ENCODE measurements at places on chromosomes 1 and 21.

DNA sequence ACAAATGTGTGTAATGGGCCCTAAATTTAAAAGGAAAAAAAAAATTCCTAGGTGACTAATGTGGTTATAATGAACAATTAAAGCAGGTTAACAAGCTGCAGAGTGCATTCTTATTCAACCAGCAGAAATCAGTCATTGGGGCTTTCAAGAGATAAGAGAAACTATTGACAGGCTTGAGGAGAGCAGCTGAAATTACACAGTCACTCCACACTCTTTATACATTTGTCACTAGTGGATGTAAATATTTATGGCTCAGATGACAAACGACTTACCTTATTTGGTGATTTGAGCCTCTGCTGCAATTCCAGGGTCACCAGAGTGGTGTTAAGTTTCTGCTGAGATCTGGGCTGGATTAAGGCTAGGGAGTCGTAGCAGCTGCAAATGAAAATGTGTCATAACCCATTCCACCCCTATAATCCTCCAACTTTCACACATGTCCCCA, 896.3 kb downstream of the TTLL7 start:
- DNase-seq: peak; percentile 80

DNA sequence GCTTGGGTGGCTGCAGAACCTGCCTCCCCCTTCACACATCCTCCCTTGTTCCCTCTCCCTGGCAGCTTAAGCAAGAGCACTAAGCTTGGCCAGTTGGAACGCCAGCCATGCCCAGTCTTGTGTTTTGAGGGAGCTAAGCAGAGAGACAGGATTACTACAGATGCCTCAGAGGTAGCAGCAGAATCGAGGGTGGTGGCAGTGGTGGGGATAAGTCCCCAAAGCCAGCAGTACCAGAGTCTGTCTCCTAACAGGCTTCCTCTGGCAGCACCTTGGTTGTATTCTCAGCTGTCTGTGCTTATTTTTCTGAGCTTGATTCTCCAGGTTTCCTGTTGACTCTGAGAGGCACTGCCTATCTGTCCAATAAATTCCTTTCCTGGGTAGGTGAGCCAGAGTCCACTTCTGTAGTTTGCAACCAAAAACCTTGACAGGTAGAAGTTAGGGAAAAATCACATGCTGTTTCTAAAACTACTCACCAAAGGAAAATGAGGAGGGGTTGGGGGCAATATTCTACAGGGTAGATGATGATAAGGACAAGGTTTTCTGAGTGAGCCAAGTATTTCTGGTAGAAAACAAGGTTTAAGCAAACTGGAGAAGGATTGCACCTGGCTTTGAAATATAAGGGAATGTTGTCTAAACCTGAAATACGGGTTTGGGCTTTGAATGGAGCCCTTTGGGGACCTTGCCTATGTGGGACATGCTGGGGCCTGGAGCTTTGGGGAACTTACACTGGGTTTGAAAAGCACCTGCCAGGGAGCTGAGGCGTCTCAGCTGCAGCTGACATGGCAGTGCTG, 100.8 kb downstream of the PBX1 start:
- DNase-seq: no peak

DNA sequence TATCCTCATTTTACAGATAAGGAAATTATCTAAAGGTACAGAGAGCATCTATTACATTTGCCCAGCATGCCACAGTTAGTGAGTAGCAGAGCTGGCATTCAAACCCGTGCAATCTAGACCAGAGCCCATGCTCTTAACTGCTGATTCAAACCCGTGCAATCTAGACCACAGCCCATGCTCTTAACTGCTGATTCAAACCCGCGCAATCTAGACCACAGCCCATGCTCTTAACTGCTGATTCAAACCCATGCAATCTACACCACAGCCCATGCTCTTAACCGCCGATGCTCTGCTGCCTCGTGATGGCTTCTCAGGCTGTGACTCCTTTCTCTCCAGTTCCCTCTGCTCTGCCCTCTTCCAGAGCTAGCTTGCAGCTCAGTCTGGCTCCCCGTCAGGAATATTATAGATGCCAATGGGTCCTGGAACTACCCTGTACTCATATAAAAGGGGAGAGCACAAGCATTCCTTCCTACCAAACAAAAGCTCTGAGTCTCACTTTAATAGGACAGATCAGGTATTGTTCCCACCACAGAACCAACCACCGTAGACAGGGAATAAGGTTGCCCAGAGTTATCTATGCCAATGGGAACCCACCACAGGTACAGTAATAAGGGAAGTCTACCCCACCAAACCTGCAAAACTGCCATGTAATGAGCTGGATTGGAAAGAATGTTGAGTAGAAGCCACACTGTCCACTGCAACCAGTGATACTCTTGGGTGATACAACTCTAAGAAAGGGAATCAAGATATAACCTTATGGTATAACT, 78.4 kb downstream of the SMYD3 start:
- DNase-seq: peak; percentile 98

DNA sequence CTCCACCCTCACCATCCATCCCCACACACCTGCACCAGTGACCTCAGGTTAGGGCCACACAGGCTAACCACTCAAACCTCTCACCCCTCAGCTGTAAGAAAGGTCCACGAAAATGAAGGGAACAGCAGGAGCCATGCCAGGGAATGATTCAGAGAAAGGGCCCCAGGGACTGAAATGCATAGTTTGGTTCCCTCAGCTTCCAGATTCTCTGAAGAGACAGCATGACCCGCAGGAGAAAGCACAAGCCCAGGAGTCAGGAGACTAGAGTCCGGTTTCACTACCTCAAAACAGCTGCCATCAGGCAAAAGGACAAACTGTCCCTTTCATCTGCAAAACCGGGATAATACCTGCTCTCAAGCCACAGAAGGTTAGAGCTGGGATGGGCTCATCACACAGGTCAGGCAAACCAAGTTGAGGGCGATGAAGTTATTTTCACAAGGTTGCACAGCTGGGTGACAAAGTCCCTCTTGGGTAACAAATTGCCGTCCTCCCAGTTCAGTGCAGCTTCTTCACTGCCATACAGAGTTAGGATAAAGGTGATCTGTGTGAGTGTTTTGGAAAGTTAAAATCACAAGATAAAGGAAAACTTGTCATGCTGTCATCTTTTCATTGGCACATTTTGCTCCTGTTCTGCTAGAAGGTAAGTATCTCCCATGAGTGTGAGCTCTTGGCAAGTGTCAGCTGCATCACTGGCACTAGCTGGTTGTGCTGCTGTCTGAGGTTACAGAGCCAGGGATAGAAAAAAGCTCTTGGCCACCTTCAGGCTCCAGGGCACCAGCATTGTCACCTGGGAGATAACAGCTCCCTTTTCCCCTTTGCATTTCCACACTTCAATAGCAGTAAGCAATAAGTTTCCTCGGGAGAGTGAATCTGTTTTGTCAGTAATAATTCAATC, 120.4 kb downstream of the KCNH1 start:
- DNase-seq: peak; percentile 74

GRCh38 chr1:207828485-207829158, 76.8 kb downstream of the CD46 start:
- DNase-seq: peak; percentile 80

DNA sequence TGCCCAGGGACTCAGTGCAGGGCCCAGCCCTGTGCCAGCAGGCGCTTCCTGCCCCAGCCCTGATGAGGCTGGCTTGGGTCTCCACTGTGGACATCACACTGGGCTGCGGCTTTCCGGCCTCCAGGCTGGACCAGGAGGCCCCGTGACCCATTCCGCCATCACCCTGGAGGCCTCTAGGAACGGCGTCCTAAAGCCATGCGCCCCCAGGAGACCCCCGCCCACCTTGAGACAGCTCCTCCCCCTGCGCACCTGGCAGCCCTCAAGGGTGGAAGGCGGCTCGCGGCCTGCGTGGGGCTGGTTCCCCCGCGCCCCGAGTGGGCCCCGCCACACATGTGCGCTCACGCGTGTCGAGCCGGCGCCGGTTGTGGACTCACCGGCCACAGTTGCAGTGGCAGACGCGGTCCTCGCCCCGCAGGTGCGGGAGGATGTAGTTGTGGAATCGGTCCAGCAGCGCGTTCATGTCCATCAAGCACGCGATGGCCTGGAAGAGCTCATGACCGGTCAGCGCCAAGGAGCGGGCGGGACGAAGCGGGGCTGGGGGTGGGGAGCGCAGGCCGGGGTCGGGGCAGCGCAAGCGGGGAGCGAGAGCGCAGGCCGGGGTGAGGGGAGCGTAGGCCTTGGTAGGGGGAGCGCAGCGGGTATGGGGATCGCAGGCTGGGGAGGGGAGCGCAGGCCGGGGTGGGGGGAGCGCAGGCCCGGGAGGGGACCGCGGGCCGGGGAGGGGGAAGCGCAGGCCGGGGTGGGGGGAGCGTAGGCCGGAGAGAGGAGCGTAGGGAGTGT, 924 bp downstream of the TMEM240 start:
- no peak for DNase-seq

DNA sequence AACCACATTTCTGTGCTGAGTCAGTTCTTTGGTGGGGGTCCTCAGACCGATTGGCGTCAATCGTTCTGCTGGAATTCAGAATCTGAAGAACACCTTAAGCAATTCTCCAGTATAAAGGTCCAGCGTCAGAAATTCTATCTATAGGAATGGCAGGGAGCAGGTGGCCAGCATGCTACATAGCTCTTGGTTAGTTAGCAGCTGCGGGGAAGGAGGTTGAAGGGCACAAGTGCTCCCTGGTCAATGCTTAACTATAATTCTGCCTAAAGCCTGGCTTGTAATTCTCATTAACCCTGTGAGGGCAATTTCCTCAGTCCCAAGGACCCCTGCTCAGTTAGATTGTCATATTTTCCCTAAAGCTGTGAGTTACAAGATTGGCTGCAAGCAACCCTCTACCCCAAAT, 54.3 kb upstream of the GALNT2 start:
- DNase-seq: no peak

GRCh38 chr1:26344147-26344920, 9.6 kb downstream of the CRYBG2 start:
- no peak for DNase-seq

DNA sequence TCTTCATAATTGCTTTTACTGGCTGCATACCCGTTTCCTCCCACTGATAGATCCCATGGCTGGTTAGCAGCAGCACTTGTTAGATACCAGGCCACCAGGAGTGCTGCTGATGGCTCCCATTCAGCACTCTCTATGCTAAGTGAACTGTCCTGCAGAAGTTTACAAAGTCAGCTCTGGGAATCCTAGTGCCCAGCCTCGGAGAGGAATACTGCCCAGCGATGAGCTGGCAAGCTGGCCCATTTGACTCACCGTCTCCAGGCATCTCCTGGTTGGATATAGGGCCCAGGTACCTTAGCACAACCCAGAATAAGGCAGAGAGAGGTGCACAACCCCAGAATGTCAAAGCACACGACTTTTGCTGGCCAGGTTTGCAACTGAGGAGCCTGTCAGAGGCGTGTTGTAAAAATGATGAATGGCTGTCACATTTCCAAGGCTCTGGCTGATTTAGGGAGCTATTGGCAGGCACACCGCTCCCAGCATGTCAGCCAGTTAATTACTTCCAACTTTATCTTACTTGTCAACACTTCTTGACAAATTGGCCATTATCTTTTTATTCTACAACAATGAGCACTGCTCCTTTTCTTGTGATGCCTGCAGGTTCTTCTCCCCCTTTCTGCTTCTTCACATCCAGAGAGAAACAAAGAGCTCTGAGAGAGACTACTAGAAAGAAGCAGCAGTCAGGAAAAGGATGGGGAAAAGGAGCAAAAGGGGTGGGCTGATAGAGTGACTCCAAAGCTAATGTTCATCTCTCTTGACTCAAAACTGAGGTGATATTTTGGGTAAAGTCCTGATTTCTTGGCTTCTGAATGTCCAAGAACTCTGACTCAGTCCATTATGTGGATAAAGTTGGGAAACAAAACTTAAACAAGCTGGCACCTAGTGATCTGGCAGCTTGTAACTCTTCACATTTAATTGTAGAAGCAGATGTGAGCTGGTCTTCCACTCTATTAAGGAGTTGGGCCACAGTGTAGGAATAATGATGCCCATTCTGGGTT, 10.8 kb upstream of the ANGPTL7 start:
- DNase-seq: peak; percentile 83

DNA sequence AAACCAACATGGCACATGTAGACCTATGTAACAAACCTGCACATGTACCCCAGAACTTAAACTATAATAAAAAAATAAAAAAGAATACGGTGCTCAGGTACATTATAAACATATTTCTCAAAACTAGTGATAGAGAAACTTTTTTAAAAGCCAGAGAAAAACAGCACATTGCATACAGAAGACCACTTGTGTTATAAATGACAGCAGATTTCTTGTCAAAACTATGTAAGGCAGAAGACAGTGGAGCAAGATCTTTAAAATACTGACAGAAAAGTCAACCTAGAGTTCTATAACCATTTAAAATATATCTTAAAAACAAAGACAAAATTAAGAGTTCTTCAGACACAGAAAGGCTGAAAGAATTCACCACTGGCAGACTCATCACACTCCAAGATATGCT, 144.7 kb downstream of the NEGR1 start:
- no peak for DNase-seq

GRCh38 chr1:109751531-109752260, 10.9 kb upstream of the GSTM3 start:
- DNase-seq: no peak

- DNase-seq: no peak
Observed at GRCh38 chr1:9721606-9722377, 70.3 kb downstream of the PIK3CD start.

- peak; percentile 67 for DNase-seq
Observed at GRCh38 chr1:95117207-95118066, at the start of gene TLCD4. Gene TLCD4, plus strand, starts transcription at chr1:95117355. Its CDS starts 26,547 bp downstream, at chr1:95143902.

DNA sequence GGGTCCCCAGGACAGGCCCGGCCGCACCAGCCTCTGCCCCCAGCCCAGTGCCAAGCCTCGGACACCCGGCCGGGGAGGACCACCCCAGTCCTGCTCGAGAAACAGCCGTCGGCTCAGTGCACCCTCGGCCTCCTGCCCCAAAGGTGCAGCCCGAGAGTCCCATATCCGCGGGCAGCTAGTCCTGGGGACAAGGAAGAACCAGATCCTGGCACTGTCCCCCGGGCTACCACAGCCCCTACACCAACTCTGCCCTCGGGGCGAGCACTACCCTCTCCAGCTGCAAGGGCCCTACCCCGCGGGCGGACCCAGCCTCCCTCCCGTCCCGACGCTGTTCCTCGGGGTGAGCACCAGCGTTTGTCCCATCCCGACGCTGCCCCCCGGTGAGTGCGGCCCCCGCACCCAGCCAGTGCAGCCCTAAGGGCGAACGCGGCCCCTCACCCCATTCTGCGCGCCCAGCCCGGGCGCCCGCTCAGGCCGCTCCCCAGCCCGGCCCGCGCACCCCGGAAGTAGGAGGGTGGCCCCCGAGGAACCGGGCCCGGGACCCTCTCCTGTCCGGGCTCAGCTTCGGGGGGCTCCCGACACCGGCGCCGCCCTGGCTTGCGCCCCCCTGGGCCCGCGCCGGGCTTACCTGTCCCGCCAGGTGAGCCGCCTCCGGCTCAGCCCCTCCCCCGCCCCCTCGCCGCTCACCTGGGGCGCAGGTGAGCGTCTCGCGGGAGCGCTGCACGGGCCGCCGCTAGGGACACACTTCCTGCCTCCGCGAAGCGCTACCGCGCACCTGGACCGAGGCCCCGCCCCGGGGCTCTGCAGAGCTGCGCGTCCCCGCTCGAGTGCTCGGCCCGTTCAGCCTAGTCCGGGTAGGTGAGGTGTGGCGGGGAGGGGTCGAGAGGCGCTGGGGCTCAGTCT, at the start of gene KDF1:
Gene KDF1 (minus strand): TSS at position 747 of the 903 bp plus-strand sequence. CDS start 8,088 bp downstream, outside the sequence.
- no peak for DNase-seq
